Inflammatory macrophage (primary cell): ENCODE measurements at places on chromosomes 5 and 9.

DNA sequence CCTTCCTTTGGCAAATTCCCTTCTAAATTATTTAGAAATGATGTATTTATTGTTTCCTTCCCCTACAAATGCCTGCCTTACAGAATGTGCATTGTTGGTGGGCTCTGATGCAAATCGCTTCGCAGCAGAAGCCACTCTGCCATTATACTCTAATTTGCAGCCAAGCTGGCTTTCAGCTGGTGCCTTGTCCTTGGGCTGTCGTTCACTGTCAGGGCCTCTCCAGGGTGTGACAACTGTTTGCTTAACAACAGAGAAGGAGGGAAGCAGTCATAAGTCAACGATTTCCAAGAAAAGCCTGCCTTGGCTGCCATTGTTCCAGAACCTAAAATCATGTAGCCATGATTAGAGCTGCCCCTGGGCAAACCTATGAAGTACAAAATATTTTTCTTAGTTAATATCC is 260.1 kb upstream of the RGMB start:
- DNase-seq, result no peak

- DNase-seq, result no peak
Measured at GRCh38 chr9:86700629-86701028, 246.7 kb downstream of the GAS1 start.

DNA sequence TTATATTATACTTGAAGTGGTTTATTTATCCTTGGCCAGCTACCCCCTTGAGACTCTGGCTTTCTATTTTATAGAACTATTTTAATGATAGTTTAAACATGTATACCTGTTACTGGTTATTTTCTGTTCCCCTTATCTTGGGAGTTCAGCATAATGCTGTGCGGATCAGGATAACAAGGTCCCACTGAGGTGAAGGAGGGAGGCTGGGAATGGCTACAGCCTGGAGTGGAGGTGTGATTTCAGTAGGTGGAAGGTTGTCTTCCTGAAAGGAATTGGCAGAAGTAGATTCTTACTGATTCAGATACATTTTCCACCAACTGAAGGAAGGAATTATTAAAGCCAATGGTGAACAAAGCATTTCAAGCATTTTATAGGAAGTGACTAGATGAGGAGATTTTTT is 38.9 kb downstream of the PAM start:
- DNase-seq, result no peak

DNA sequence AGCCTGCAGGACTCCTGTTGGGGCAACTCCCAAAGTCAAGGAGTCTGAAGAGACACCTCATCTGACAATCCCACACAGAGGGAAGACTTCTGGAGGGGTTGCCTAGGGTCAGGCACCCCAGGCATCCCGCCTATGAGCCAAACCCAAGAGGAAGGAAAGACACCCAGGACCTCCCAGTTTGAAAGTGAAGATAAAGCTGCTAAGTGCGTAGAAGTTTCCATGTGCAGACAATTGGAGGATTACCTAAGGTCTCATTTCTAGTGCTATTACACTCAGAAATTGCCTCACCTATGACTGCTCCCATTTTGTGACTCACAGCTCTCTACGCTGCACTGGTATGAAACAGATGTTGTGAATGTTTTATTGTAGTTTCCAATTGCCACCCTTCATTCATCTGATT is 322.9 kb downstream of the SLIT3 start:
- DNase-seq, result no peak

GRCh38 chr9:23555851-23556250 is 270.2 kb downstream of the ELAVL2 start:
- no peak for DNase-seq

DNA sequence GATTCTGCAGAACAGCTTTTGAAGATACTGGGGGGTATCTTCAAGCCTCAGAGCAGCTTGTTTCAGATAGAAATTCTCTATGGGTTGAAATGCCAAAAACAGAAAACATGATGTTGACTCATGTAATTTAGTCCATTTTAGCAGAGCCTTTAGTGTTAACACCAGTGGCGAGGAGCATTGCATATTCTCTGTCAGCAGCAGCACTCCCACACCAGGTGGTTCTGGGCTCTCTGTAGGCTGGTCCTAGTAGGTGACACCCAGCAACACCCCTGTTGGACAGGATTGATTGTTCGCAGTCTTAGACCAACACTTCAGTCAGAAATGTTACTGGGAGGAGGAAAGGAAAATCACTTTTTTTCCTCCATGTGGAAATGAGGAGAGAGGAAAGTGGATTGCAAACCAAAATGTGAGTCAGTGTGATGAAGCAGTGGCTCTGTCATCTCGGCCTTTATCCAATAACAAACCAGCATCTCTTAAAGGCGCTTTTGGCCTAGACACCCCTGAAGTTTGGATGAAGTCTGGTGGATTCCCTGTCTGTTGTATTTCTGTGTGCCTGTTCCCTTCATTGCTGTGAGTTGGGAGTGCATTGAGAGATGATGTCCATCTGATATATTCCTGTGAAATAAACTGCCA is 16.8 kb downstream of the SLC46A2 start:
- DNase-seq, result no peak

GRCh38 chr9:106696804-106697203 is 166.2 kb upstream of the ZNF462 start:
- no peak for DNase-seq

- DNase-seq, result no peak
Measured at GRCh38 chr9:130518943-130519799, 60.2 kb upstream of the FUBP3 start.

- DNase-seq, result peak; percentile 90
Measured at GRCh38 chr9:27528886-27529315, 713 bp downstream of the MOB3B start.

- DNase-seq, result peak; percentile 7
Measured at GRCh38 chr9:101711330-101711941, 27.0 kb downstream of the GRIN3A start.

DNA sequence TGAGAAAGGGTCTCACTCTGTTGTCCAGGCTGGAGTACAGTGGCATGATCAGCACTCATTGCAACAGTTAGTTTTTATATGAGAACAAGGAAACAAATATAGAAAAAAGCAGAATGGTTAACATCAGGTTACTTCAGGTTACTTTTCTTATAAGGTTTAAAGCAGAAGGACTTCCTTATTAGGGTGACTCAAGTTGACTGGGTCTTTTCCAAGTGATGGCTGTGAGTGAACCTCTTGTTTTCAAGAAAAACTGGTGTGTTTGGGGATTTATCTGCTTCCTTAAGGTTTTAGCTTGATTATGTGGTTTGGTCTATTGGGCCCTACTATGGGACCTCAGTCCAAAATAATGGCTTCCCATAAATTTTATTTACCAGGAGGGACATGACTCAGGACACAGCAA is 99.2 kb downstream of the ARRDC3 start:
- peak; percentile 34 for DNase-seq

- DNase-seq, result no peak
Measured at GRCh38 chr5:131977212-131977604, 31.7 kb upstream of the MEIKIN start.

- no peak for DNase-seq
Measured at GRCh38 chr9:86655147-86655546, 292.2 kb downstream of the GAS1 start.

DNA sequence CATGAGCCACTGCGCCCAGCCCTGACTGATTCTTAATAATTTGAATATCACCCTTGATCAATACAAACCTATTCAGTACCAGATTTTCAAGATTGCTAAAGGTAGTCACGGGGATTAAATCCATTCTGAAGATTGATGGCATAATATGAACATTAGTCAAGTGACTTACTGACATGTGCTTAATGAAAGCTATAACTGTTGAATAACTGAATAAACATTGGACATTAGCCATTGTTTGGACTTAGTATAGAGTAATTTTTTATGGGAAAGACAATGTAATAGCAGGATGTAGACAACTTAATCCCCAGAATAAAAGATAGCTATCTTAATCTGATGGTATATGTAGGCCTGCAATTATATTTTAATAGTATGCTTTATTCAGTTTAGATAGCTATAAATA is 35.0 kb upstream of the VPS13A start:
- DNase-seq, result no peak

DNA sequence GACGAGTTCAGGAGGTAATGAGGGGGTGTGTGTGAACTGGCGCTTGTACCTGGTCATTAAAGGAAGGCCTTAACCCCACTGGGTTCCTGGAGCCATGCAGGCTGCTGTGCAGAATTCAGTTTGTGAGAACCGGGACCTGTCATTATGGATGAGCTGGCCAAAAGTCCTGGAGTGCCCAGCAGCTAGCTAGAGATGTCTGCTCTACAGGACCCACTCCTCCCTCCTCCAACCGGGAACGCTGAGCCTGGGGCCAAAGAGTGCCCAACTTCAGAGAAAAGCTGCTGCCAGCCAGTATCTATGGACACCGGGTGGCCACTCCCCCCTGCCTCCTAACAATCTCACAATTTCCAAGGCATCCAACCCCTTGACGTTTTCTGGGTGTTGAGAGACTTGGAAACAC is 1.2 kb downstream of the ENTREP1 start:
- no peak for DNase-seq

GRCh38 chr5:54415896-54416601 is 39.5 kb upstream of the HSPB3 start:
- DNase-seq, result no peak

DNA sequence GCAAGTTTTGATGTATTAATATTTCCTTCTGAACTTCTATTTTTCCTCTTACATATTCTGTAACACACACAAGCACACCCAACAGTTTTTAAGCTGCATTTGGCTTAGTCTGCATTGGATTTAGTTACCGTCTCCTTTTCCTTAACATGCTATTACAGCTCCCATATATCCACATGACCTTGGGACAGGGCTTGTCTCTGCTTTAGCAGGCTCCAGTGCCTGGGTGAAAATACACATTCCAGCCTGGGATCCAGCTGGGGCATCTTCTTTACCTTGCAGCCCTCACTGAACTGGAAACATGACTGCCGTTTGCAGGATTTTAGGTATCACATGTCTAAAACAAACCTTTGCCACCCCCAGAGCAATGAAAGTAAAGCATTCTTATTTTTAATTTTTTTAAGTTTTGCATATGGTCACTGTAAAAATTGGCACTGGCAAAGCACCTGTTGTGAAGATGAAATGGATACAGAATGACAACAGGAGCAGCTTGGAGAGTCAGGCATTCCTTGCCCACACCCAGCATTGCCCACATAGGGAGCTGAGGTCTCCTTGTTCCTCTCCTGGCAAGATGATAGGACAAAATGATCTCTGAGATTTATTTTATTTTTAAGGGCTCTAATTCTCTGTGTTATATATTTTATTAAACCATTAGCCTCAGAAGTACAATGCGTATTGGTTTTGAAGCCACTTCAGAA is 4.0 kb downstream of the GADD45G start:
- no peak for DNase-seq

GRCh38 chr5:16152601-16153568 is 26.7 kb downstream of the MARCHF11 start:
- no peak for DNase-seq

DNA sequence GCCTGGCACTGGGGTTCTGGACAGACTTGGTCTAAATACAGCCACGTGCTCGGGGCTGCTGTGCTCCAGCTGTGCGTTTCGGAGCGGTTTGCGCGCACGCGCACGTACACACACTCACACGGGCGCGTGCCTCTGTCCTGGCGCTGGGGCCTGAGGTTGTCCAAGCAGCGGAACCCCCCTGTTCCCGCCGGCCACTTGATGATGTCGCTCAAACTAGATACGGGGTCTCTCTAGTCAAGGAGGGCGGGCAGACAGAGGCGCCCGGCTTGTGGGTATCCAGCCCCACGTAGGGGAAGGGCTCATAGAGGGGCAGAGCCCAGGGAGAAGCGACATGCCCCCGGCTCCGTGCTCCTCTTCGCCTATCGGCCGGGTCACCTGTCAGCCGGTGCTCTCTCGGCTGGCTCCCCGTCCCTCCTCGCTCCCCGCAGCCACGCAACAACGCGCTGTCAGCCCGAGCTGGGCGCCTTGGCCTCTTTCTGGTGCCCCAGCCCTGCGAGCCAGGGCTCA is 8.9 kb downstream of the NR2F1-AS1 start:
- DNase-seq, result no peak

- DNase-seq, result no peak
Measured at GRCh38 chr5:150568663-150569062, 60.7 kb downstream of the NDST1 start.

DNA sequence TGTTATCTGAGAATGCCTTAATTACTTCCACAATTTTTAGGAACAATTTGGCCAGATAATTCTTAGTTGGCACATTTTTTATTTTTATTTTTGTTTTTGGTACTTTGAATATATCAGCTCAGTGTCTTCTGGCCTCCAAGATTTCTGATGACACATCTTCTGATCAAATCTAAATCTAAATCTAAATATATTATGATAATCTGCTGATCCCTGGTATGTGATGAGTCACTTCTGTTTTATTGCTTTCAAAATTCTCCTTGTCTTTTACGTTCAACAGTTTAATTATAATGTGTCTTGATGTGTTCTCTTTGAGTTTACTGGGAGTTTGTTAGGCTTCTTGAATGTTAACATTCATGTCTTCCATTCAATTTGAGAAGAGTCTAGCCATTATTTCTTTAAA is 436.8 kb downstream of the CDH9 start:
- DNase-seq, result no peak

- no peak for DNase-seq
Measured at GRCh38 chr5:133763744-133764143, 151.4 kb upstream of the FSTL4 start.

GRCh38 chr9:116940614-116941215 is 253.6 kb downstream of the TRIM32 start:
- DNase-seq, result no peak
